Osteocyte (in vitro differentiated cells): ENCODE measurements at places on chromosomes 6 and 20. TPM values are rescaled to one million over a fixed set of nuclear protein-coding genes. Genes with fewer than 3 reads are reported as not detected.
A peak's percentile ranks its signal among the peaks of the same experiment; 100 is the strongest.

Gene TRIM40
- total RNA-seq, result not detected in 2 replicates

Gene CDK19
- 29.9 and 32.4 TPM in 2 replicates for total RNA-seq

Gene STX16
- total RNA-seq, result 66.9 and 67.0 TPM in 2 replicates

Gene HRH3
- total RNA-seq, result not detected in 2 replicates

Gene NINL
- 20.4 and 20.8 TPM in 2 replicates for total RNA-seq

Gene SALL4
- total RNA-seq, result 1.8 and 2.6 TPM in 2 replicates

Gene GSTA1
- not detected in 2 replicates for total RNA-seq

Gene FOXS1
- 11.8 and 13.6 TPM in 2 replicates for total RNA-seq

Gene C2
- total RNA-seq, result 2.3 and 2.4 TPM in 2 replicates

GRCh38 chr6:78830805-78831204, 36.5 kb upstream of the IRAK1BP1 start:
- H3K36me3 ChIP-seq, result no peaks in the 10 kb centered on the region
- no peak overlapping the region for H3K4me3 ChIP-seq
- H3K27ac ChIP-seq, result no peak overlapping the region
- peaks cover 27% of the 10 kb centered on the region for H3K27me3 ChIP-seq
- H3K4me1 ChIP-seq, result no peaks in the 10 kb centered on the region

GRCh38 chr6:30212865-30213666, at the start of gene TRIM26:
TRIM26 (minus strand) TSS chr6:30213406; CDS start chr6:30199103, 14,303 bp downstream.
- H3K27ac ChIP-seq, result peak within 1 kb of the TSS; percentile 99
- H3K4me3 ChIP-seq, result peak within 1 kb of the TSS; percentile 97
- peak; percentile 99 for DNase-seq

GRCh38 chr6:105501826-105502344, 99.0 kb upstream of the PREP start:
- H3K36me3 ChIP-seq, result no peaks in the 10 kb centered on the region
- H3K27me3 ChIP-seq, result no peaks in the 10 kb centered on the region
- no peak for DNase-seq

GRCh38 chr20:40279390-40279789, 409.6 kb downstream of the MAFB start:
- H3K4me3 ChIP-seq, result no peak overlapping the region
- no peaks in the 10 kb centered on the region for H3K27me3 ChIP-seq
- H3K4me1 ChIP-seq, result peaks cover 57% of the 10 kb centered on the region
- no peaks in the 10 kb centered on the region for H3K36me3 ChIP-seq
- peak overlapping the region; percentile 81 for H3K27ac ChIP-seq

DNA sequence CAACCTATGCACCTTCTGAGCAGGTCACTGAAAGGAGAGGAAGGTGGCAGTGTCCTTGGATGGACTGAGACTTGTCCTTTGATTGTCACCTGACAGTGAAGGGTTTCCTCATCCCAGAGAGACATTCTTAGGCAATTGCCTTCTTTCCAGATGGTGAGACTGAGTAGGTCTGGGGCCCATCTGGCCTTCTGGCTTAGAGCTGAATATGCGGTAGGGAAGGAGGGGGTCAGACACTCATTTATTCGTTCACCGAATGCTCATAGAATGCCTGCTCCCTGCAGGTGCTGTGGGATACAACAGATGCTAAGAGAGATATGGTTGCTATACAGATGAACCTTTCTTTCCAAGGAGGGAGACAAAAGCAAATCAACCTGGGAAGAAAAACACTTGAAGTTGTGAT, 76.8 kb downstream of the BMP6 start:
- no peak for DNase-seq
- no peaks in the 10 kb centered on the region for H3K36me3 ChIP-seq
- no peak overlapping the region for H3K27ac ChIP-seq
- H3K4me1 ChIP-seq, result no peaks in the 10 kb centered on the region
- H3K27me3 ChIP-seq, result peaks cover 4% of the 10 kb centered on the region

DNA sequence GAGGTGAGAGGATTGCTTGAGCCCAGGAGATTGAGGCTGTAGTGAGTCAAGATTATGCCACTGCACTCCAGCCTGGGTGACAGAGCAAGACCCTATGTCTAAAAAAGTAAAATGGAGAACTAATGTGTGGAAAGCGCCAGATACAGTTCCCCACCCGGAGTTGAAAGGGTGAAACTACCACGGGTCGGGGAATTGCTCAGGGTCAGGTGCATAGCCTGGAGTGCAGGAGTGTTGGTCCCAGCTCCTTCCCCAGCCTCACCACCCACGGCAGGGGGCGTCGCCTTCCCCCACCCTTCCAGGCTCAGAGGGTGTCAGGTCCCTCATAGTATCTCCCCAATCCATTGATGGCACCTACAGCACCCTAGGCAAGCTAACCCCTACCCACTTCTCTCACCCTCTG, 26.1 kb downstream of the C20orf203 start:
- no peak overlapping the region for H3K4me3 ChIP-seq
- no peak for DNase-seq
- H3K27me3 ChIP-seq, result peaks cover 4% of the 10 kb centered on the region
- peaks cover 2% of the 10 kb centered on the region for H3K4me1 ChIP-seq
- H3K36me3 ChIP-seq, result no peaks in the 10 kb centered on the region
- H3K27ac ChIP-seq, result no peak overlapping the region

GRCh38 chr6:168158980-168159349, 80.0 kb upstream of the FRMD1 start:
- no peaks in the 10 kb centered on the region for H3K36me3 ChIP-seq
- no peaks in the 10 kb centered on the region for H3K27me3 ChIP-seq
- peak overlapping the region; percentile 98 for H3K27ac ChIP-seq
- H3K4me1 ChIP-seq, result peaks cover 71% of the 10 kb centered on the region

DNA sequence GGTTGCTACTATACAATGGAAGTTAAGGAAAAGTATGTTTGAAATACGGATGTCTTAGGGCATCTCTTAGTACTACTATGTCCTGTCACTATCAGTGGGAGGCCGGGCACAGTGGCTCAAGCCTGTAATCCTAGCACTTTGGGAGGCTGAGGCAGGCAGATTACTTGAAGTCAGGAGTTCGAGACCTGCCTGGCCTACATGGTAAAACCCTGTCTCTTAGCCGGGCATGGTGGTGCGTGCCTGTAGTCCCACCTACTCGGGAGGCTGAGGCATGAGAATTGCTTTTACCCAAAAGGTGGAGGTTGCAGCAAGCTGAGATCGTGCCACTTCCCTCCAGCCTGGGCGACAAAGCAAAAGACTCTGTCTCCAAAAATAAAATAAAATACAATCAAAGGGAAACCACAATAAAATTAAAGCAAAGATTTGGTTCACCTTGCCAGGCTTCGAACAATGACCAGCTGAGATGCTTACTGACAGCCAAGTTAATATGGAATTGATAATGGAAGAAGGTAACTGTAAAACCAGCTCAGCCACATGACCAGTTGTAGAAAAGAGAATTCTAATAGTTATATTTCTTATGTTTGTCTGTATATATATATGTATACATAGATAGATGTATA, 6.5 kb downstream of the CD24 start:
- no peaks in the 10 kb centered on the region for H3K36me3 ChIP-seq
- no peak overlapping the region for H3K27ac ChIP-seq
- H3K4me3 ChIP-seq, result no peak overlapping the region
- H3K27me3 ChIP-seq, result peaks cover 56% of the 10 kb centered on the region
- no peak for DNase-seq

- no peaks in the 10 kb centered on the region for H3K27me3 ChIP-seq
- no peak for DNase-seq
- no peak overlapping the region for H3K27ac ChIP-seq
- H3K4me3 ChIP-seq, result no peak overlapping the region
- peaks cover 58% of the 10 kb centered on the region for H3K4me1 ChIP-seq
Measured at GRCh38 chr6:43091436-43091991, 15.4 kb downstream of the PTK7 start.

GRCh38 chr6:39018103-39018502, 30.5 kb upstream of the GLP1R start:
- peaks cover 3% of the 10 kb centered on the region for H3K27me3 ChIP-seq
- no peak overlapping the region for H3K4me3 ChIP-seq
- no peak for DNase-seq
- no peak overlapping the region for H3K27ac ChIP-seq
- H3K4me1 ChIP-seq, result no peaks in the 10 kb centered on the region

- H3K4me1 ChIP-seq, result no peaks in the 10 kb centered on the region
- no peaks in the 10 kb centered on the region for H3K36me3 ChIP-seq
- DNase-seq, result no peak
- H3K4me3 ChIP-seq, result no peak overlapping the region
- H3K27ac ChIP-seq, result no peak overlapping the region
- peaks cover 24% of the 10 kb centered on the region for H3K27me3 ChIP-seq
Measured at GRCh38 chr6:118292558-118292957, 255.5 kb upstream of the PLN start.

DNA sequence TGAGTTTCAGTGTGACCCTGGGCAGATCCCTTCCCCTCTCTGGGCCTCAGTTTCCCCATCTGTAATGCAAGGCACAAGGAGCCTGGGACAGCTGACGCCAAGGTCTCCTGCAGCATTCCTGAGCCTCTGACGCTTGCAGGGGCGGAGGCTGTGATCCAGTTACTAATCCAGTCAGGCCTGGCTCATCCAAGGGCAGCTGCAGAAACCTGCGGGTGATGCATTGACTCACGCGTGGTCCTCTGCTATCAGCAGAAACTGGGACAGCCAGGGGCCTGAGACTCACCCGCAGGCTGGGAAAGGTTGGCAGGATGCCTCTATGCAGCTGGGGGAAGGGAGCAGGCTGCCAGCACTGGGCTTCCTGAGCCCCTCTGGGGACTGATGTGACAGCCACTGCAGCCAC, 65.0 kb upstream of the SIRPA start:
- peaks cover 8% of the 10 kb centered on the region for H3K27me3 ChIP-seq
- no peaks in the 10 kb centered on the region for H3K36me3 ChIP-seq
- H3K27ac ChIP-seq, result no peak overlapping the region
- peaks cover 9% of the 10 kb centered on the region for H3K4me1 ChIP-seq
- H3K4me3 ChIP-seq, result no peak overlapping the region

DNA sequence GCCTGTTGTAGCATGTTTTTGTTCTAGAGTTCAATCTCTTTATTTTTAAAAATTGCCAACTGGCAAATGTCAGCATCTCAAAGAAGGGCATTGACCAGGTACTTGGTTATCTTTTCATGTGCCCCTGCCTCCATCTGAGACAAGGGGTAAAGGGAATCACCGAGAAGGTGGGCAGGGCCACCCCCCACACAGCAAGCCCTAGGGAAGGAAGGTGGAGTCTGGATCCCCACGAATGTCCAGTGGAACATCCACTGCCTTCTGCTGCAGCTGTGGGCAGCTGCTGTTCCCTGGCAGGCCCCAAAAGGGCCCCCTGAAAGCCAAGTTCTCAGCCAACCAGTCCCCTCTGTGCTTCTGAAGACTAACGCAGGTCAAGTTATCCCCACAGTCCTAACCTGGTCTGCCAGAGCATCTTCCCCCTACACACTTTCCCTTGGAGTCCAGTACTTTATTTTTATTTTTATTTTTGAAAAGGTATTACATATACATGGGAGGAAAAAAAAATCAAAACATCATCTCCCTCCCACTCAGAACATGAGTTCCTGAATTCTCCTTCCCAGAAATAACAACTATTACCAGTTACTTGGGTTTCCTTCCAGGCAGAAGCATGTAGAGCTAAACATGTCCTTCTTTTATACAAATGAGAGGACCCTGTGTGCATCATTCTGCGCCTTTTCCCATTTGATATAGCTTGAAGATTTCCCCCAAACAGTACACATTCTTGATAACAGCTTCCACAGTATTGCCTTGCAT, 253.7 kb downstream of the MAFB start:
- peak; percentile 51 for DNase-seq
- H3K36me3 ChIP-seq, result no peaks in the 10 kb centered on the region
- no peak overlapping the region for H3K4me3 ChIP-seq

DNA sequence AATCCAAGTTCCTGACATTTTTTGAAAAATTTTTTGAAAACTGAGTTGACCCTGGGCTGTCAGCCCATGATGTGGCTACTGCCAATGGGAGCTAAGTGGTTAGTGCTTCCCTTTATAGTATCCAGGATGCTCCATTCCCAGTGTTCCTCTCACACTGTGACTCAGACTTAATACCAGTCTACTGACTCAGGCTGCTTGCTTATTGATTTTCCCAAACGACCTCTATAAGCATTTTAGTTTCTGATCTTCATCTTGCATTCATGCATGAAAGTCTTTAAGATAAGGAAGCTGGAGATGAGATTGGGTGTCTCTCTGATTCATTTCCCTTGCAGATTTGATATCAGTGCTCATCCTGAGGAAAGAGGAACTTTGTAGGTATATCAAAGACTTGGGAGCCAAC, 560.0 kb downstream of the TBC1D32 start:
- no peaks in the 10 kb centered on the region for H3K4me1 ChIP-seq
- DNase-seq, result no peak
- H3K36me3 ChIP-seq, result no peaks in the 10 kb centered on the region

- no peaks in the 10 kb centered on the region for H3K36me3 ChIP-seq
- H3K4me3 ChIP-seq, result peak overlapping the region; percentile 68
- peaks cover 10% of the 10 kb centered on the region for H3K4me1 ChIP-seq
- DNase-seq, result no peak
Measured at GRCh38 chr6:136550045-136550329, 235 bp downstream of the MAP7 start.

DNA sequence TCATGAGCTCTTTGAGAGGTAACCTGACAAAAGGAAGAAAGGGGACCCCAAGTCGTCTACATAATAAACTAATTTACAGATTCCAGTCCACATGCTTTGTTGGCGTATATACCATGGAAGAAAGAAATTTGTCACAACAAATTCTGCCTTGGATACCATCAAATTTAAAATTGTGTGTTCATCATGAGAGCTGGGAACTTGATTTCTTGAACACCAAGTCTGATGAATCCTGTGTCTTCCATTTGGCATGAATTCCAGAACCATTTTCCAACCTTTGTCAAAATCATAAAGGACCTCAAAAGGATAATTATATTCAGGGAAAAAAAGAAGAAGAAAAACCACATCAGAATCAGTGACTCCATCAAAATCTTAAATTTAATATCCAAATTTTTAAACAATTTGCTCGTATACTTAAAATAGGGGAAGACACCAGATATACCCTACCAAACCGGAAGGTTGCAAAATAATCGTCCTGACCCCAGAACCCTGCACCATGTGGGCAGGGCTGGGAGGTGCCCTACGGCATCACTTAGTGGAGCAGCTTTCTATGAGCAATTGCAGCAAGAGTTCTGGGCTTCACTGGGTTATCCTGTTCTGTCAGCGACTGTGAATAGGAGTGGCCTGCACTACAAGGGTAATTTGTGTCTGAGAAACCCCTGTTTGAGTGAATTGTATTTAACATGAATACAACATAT, 74.1 kb upstream of the INSM1 start:
- no peak overlapping the region for H3K4me3 ChIP-seq
- no peaks in the 10 kb centered on the region for H3K27me3 ChIP-seq
- no peak overlapping the region for H3K27ac ChIP-seq
- no peak for DNase-seq
- no peaks in the 10 kb centered on the region for H3K36me3 ChIP-seq

DNA sequence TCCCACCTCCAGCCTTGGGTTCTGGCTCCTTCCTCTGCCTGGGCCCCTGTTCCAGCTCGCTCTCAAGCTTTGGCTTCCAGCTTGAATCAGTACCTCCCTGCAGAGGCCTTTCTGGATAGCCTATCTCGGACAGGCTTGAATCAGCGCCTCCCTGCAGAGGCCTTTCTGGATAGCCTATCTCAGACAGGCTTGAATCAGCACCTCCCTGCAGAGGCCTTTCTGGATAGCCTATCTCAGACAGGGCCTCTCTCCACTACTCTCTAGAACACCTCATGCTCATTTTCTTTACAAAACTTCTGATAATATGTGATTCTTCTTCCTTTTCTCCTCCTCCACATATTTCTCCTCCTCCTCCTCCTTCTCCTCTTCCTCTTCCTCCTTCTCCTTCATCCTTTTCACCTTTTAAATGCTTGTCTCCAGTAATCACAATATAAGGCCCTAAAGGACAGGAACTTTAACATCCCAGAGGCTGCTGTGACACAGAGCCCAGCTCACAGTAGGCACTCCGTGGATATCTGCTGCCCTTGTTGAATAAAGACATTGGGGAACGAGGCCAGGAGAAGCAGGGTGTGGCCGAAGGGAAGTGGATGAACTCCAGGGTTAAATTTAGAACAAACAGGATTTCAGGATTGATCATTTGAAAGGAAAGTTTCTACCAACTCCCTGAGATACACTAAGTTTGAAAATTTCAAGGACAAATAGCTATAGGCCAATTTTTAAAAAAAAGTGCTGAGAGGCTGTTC, 9.3 kb upstream of the RPS6KA2 start:
- DNase-seq, result no peak
- H3K4me1 ChIP-seq, result peaks cover 8% of the 10 kb centered on the region
- H3K4me3 ChIP-seq, result no peak overlapping the region
- H3K27me3 ChIP-seq, result peaks cover 3% of the 10 kb centered on the region
